ENCODE measurements at places on chromosomes 16 and 17. TPM values are rescaled to one million over a fixed set of nuclear protein-coding genes. Genes with fewer than 3 reads are reported as not detected.

PLD6 gene
- total RNA-seq: 19.5 TPM

GALR2 gene
- 2.7 TPM for total RNA-seq

TBC1D26 gene
- total RNA-seq: 0.45 TPM

CDH3 gene
- 0.44 TPM for total RNA-seq

KRT31 gene
- total RNA-seq: not detected

FBXL16 gene
- total RNA-seq: 3.2 TPM

CIITA gene
- total RNA-seq: 1.5 TPM

MT1H gene
- total RNA-seq: 2.3 TPM

IL17C gene
- total RNA-seq: not detected

IL4R gene
- total RNA-seq: 190 TPM

HOXB6 gene
- total RNA-seq: not detected

SLC38A8 gene
- not detected for total RNA-seq

CDR2L gene
- total RNA-seq: 1.2 TPM

ABCC1 gene
- 57.0 TPM for total RNA-seq

SLC52A1 gene
- not detected for total RNA-seq

WNT3 gene
- total RNA-seq: 0.06 TPM

ARHGDIG gene
- not detected for total RNA-seq

EPOP gene
- total RNA-seq: 33.6 TPM

DYNLRB2 gene
- total RNA-seq: 0.50 TPM

SPECC1 gene
- 7.3 TPM for total RNA-seq

KDM8 gene
- 12.2 TPM for total RNA-seq

CCDC78 gene
- 8.1 TPM for total RNA-seq

ASPSCR1 gene
- total RNA-seq: 22.5 TPM

ITGB4 gene
- total RNA-seq: 0.64 TPM

PRR35 gene
- total RNA-seq: not detected

LDHD gene
- not detected for total RNA-seq

BICDL2 gene
- 0.31 TPM for total RNA-seq

MC1R gene
- total RNA-seq: 1.4 TPM

RNF151 gene
- not detected for total RNA-seq

CCT6B gene
- total RNA-seq: 1.9 TPM

MARVELD3 gene
- total RNA-seq: not detected

ARMC5 gene
- 14.3 TPM for total RNA-seq

PSMB10 gene
- total RNA-seq: 235 TPM

UMOD gene
- not detected for total RNA-seq

KRTAP1-5 gene
- not detected for total RNA-seq

PPY gene
- total RNA-seq: not detected

TBC1D3C gene
- 0.91 TPM for total RNA-seq

EVI2B gene
- 16.5 TPM for total RNA-seq

TMEM235 gene
- total RNA-seq: not detected

CA4 gene
- not detected for total RNA-seq

GPRC5C gene
- 0.66 TPM for total RNA-seq

LPO gene
- not detected for total RNA-seq
